ENCODE measurements at places on chromosomes 7 and 10.
A peak's percentile ranks its signal among the peaks of the same experiment; 100 is the strongest.

DNA sequence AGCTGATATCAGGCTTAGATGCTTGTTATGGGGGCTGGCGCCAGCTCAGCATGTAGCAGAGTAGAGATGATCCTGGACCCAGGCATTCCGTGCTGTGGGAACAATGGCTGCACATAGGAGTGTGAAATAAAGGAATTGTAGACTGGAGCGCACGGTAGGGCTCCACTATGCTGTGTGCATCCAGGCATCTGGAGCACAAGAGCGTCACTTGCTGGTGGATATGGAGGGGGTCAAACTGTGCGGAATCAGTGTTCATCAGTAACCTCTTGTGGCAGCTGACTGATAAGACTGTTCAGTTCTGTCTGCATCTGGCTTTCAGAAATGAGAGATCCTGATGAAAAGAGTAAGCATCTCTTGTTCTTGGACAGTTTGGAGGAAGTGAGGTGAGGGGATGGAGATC, 55.8 kb downstream of the ZNF503 start:
- no peak for DNase-seq

GRCh38 chr10:73650537-73651331, 5.1 kb downstream of the SYNPO2L start:
- DNase-seq: no peak

- no peak for DNase-seq
Observed at GRCh38 chr7:26449175-26450165, 157.8 kb downstream of the SNX10 start.

GRCh38 chr7:100691676-100692577, 2.1 kb downstream of the GIGYF1 start:
- DNase-seq: peak; percentile 64

DNA sequence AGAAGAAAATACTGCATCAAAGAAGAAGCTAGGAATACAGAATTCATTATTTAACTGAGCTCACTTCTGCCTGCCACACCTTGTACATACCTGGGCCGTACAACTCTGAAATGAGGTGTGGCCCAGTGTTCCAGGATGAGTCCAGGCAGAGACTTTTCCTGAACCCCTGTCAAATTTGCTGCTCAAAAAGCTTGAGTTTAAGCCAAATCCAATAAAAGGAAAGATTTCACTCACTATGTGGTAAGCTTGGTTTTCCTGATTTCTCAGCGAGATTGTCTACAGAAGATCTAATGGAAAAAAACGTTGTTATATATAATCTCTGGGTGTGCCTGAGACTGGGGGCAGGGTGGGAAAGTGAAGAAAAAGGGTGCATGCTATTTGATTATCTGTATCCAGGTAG, 72.1 kb upstream of the EGFR start:
- no peak for DNase-seq

GRCh38 chr10:50461834-50462233, 161.9 kb downstream of the SGMS1 start:
- no peak for DNase-seq

DNA sequence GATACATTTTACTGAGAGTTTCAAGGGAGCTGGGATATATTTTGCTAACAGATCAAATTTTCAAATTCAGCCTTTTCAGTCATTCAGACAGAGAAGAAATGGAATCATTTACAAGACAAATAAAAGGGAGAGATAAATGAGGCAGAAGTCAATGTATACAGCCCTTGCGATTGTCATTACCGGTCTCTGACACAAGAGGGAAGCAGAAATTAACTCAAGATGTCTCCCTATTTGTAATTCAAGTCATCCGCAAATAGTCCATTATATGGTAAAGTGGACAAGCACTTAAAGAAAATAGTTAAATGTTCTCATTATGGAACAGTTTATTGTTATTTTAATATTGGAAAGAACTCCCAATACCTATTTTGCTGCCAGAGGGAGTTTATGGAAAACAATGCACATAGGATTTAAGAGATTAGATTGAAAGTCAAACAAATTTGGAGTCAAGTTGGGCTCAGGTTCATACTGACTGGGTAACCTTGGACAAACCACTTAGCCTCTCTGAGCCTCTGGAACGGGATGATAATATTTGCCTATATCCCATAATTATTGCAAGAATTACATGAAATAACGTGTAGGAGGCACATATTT, 89.3 kb upstream of the PRKCQ start:
- no peak for DNase-seq

DNA sequence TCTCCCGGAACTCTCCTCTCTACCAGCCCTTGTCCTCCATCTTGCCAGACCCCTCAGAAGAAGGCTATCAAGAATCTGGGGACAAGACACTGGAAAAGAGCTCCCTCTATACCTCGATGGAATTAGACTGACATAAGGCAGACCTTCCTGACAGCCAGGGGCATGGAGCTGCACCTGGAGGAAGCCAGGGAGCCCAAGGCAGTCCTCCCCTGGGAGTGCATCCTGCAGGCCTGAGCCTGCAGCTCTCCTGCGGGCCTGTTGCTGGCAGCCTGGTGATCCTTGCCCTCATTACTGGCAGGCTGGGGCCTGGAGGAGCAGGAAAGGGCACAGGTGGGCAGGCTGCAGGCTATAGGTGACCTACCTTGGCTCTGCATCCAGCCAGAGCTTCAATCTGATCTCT, 323.4 kb downstream of the GRID1 start:
- DNase-seq: no peak

DNA sequence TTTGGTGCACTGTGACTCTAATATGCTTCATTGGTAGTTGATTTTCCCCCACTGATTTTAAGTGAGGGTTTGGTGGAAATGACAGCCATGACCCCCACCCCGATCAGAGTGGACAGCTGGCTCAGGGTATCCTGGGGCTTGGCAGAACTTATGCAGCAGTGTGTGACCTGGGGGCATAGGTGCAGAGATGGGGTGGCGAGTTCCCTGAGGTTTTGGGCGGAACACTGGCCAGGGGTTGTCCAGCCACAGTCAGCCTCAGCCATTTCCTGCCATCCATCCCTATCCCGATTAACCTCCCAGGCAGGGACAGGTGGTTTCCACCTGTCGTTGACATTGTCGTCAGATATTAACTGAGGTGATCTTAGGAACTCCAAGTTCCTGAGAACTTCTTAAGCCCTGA, 155.8 kb upstream of the CHST15 start:
- DNase-seq: no peak

GRCh38 chr7:98119256-98119918, 12.7 kb downstream of the LMTK2 start:
- no peak for DNase-seq

DNA sequence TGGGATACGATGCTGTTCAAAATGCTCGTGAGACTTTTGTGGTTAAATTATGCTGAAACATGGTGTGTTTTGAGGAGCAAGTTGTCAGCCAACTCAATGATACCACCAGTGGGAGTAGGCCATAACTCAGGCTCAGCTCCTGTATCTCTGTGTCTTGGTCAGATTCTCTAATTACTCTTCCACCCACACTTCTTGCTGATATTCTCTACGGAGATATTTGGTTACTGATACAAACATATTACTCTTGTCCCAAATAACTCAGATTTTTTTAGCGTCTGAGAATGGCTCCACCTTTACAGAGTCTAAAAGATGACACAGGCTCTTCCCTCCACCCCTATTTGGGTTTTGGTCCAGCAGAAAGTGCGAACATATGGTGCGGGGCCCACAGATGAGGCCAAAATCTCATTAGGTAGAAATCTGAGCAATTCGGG, 168.9 kb downstream of the PKD1L1 start:
- no peak for DNase-seq

DNA sequence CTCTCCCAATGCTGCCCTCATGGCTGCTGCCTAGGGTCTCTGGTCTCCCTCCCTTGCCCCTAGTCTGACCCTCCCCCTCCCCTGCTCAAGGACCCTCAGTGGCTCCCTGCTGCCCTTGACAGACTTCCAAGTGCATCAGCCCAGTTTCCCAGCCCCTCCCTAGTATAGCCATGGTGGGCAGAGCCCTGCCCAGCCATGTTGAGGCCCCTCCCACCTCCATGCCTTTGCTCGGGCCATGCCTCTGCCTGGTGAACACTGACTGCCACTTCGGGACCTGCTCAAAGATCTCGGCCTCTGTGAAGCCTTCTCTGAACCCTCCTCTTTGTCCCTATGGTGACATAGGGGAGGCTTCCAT, 73.2 kb downstream of the MYL10 start:
- DNase-seq: no peak

GRCh38 chr7:116197360-116197759, 13.0 kb upstream of the TES start:
- no peak for DNase-seq

- DNase-seq: no peak
Observed at GRCh38 chr7:69208848-69209247, 389.4 kb upstream of the AUTS2 start.

GRCh38 chr10:8073691-8074416, 19.4 kb downstream of the GATA3 start:
- DNase-seq: no peak

- DNase-seq: no peak
Observed at GRCh38 chr7:41755096-41755495, 52.2 kb upstream of the INHBA start.

GRCh38 chr10:92087750-92088395, 164.3 kb downstream of the BTAF1 start:
- DNase-seq: peak; percentile 31

- DNase-seq: no peak
Observed at GRCh38 chr10:90306187-90306586, 551.7 kb downstream of the HTR7 start.

DNA sequence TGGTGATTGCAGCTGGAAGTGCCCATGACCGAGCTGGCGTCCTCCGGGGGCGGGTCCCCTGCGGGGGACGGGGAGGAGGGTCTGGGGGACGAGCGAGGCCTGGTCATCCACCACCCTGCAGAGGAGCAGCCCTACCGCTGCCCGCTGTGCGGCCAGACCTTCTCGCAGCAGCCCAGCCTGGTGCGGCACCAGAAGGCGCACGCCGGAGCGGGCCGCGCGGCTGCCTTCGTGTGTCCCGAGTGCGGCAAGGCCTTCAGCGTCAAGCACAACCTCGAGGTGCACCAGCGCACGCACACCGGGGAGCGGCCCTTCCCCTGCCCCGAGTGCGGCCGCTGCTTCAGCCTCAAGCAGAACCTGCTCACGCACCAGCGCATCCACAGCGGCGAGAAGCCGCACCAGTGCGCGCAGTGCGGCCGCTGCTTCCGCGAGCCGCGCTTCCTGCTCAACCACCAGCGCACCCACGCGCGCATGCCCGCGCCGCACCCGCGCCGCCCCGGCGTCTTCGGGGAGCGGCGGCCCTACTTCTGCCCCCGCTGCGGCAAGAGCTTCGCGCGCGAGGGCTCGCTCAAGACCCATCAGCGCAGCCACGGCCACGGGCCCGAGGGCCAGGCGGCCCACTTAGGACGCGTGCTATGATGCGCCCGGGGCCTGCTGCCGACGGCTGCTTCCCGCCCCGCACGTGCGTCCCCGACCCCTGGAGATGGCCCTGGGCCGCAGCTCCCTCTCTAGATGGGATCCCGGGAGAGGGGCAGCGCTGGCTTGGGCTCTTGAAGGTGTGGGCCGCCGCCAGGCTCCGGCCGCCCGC, 28.7 kb downstream of the ZNF775 start:
- DNase-seq: no peak

DNA sequence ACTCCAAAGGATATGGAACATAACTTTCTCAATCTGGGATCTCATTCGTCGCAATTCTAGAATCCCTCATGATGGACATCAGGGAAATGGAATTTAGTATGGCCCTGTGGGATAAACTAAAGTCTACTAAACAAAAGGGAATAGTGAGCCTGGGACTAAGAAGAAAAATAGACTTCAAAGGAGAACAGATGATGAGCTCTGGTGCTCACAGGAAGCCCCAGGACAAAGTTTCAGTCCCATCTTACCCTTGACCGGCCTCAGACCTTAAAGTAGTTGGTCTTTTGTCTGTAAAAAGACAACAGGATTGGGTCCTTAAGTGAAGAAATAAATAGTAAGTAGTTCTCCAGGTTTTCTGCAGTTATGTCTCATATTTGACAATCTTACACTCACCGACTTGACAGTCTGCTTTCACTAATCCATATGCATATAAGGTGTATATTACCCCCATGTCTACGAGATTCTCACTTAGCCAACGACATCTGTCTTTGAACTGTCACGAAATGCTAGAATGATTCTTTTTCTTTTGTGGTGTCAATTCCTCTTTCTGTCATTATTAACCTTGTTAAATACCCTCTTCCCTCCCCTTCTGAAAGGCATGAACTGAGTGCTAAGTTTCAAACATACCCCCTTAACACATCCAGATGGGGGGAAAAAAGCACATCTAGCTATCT, 10.9 kb upstream of the IKZF1 start:
- DNase-seq: no peak

GRCh38 chr7:30181736-30182522, 47.1 kb downstream of the MTURN start:
- DNase-seq: no peak

- DNase-seq: no peak
Observed at GRCh38 chr7:20064181-20064970, 152.8 kb downstream of the MACC1 start.

GRCh38 chr10:129942936-129943715, 20.9 kb downstream of the EBF3 start:
- DNase-seq: no peak

- DNase-seq: no peak
Observed at GRCh38 chr10:125550362-125550761, 132.6 kb downstream of the TEX36 start.

- DNase-seq: no peak
Observed at GRCh38 chr7:7188091-7188490, 5.7 kb downstream of the C1GALT1 start.

DNA sequence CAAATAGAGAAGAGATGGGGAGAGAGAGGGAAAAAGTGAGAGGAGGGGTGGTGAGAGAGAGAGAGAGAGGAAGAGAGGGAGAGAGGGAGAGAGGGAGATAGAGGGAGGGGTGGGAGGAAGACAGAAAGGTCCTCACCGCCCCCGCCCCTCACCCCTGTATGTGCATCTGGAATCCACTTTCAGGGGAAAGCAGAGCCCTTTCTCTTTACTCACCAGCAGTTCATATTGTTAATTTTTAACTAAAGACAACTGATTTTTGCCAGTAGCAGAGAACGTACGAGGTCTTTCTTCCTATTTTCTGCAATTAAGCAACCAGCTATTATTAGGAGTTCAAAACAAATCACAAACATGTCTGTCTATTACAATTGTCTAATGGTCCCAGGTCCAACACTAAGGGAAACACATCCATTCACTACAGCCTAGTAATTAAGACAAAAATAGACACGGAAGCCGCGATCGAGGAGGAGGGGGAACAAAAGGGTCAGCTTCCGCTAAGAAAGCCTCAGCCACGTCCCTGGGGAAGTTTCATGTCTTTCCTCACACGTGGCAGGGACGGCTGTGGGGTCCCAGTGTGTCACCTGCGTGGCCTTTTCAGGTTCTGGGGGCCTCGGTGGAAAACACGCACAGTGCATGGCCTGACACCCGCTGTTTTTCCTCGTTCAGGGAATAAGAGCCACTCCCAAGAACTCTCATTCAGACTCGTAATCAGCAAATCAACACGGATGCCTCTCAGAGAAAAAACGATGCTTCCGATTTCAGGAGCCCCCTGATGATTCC, 572.0 kb downstream of the PTPRN2 start:
- no peak for DNase-seq

- no peak for DNase-seq
Observed at GRCh38 chr10:133481086-133481643, 27.4 kb downstream of the SCART1 start.
